NCI-H524 (cell line): ENCODE measurements at places on chromosomes 13 and 19.
A peak's percentile ranks its signal among the peaks of the same experiment; 100 is the strongest.

- no peak for DNase-seq
Measured at GRCh38 chr19:10621966-10622365, 3.4 kb upstream of the SLC44A2 start.

GRCh38 chr19:45774765-45775164 is 5.7 kb upstream of the SIX5 start:
- DNase-seq: no peak

GRCh38 chr13:109427148-109427547 is 359.2 kb downstream of the IRS2 start:
- no peak for DNase-seq

- DNase-seq: no peak
Measured at GRCh38 chr13:30829833-30830637, 76.0 kb upstream of the MEDAG start.

- no peak for DNase-seq
Measured at GRCh38 chr19:11806354-11807098, 7.5 kb upstream of the ZNF440 start.

DNA sequence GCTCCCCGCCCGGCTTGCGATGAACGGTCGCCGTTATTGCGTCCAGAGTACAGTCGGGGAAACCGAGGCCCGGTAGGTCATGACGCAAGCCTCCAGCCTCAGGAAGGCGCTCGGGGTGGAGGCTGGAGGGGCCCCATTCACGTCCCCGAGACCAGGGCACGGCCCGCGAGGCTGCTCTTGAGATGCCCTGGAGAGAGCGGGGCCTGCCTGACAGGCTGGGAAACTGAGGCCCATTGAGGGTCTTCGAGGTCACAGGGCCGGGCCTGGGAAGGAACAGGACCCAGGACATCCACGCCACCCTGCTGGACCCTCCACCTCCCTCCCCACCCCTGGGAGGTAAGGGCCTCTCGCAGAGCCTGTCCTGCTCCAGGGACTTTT is 367 bp downstream of the NDUFS7 start:
- DNase-seq: no peak

GRCh38 chr13:100273552-100273951 is 184.7 kb downstream of the PCCA start:
- no peak for DNase-seq

DNA sequence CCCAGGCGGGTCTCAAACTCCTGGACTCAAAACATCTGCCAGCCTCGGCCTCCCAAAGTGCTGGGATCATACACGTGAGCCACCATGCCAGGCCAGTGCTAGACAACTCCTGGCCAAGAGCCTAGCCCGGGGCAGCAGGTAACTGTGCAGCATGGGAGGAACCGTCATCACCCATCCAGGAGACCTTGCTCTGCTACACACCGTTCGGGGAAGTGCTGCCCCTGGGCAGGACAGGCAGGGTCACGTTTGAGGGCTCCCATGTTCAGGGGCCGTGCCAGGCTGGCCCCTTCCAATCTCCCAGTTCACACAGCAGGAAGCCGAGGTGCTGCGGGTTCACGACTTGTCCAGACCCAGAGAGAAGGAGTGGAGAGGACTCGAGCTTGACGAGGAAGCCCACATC is 35.1 kb downstream of the NAXD start:
- no peak for DNase-seq

GRCh38 chr13:49821216-49822009 is 28.9 kb upstream of the KPNA3 start:
- no peak for DNase-seq

DNA sequence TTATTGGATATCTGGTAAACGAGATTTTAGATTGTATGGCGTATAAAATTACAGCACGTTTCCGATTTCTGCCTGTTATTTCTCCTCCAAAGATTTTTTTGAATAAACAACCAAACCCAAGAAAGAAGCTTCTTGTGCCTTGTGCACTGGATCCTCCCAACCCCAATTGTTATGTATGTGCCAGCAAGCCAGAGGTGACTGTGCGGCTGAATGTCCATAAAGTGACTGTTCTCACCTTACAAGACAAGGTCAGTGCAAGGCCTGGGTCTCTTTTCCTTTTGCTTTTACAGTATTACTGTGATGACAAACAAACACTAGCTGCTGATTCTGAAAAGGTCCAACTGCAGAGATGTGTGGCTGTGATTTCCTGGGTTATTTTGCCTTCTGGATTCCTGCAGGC is 22.9 kb upstream of the WTIP start:
- no peak for DNase-seq

- peak; percentile 27 for DNase-seq
Measured at GRCh38 chr13:101149735-101150384, 266.4 kb downstream of the NALCN start.

DNA sequence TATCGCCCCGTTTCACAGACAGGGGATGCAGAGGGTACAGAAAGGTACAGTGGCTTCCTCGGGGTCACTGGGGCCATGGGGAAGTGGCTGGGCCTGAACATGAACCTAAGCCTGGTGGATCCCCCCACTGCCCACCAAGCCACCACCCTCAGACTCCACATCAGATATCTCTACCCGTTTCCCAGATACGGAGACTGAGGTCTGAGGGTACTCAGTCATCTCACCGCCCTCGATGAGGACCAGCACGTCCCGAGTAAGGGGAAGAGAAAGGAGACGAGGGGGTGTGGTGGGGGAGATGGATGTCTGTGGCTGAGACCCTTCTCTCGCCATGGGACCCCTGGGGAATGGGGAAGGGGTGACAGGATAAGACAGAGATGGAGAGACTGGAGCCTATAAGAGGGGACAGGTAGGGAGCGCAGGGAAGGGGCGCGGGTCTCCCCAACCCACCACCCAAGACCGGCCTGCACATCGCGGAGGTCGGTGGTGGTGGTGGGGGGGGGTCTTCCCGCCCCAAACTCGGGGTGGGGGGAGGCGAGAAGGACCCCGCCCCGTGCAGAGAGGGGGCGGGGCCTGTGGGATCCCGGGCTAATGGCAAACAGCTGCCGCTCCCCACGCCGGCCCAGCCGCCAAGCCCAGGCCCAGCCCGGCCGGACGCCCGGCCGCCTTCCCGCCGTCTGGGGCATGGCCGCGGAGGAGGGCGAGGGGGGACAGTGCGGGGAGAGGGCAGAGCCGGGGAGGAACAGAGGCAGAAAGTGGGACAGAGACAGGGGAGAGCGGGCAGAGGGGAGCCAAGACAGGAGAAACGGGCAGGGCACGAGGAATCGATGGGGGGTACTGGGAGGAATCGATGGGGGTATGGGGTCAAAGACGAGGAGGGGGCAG is 698 bp downstream of the KANK2 start:
- peak; percentile 8 for DNase-seq

DNA sequence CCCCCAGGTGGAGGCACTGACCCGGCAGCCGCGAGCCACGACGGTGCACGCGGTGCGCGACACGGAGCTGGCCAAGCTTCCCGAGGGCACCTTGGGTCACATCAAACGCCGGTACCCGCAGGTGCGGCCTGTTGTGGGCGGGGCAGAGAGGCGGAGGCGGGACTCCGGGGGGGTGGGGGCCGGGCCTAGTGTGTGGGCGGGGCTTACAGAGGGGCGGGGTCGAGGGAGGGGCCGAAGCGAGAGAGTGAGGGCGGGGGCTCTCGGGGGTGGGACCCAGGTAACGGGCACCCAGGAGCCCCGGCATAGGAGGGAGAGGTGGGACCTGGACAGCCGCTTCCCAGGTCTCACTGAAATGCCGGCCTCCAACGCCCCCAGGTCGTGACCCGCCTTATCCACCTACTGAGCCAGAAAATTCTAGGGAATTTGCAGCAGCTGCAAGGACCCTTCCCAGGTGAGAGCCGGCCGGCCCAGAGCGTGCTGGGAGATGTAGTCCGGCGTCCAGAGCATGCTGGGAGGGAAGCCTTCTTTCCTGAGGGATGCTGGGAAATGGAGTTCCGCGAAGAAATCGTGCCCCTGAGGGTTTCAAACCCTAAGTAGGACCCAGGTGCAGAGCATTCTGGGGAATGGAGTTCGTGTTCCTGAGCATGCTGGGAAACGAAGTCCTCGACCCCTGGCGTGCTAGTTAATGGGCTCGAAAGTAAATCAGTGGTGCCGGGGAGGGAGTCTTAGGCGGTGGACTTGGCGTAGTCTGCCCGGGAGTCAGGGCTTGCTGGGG is 15.7 kb downstream of the PNPLA6 start:
- peak; percentile 86 for DNase-seq

GRCh38 chr13:59856281-59856810 is 307.4 kb downstream of the DIAPH3 start:
- no peak for DNase-seq

DNA sequence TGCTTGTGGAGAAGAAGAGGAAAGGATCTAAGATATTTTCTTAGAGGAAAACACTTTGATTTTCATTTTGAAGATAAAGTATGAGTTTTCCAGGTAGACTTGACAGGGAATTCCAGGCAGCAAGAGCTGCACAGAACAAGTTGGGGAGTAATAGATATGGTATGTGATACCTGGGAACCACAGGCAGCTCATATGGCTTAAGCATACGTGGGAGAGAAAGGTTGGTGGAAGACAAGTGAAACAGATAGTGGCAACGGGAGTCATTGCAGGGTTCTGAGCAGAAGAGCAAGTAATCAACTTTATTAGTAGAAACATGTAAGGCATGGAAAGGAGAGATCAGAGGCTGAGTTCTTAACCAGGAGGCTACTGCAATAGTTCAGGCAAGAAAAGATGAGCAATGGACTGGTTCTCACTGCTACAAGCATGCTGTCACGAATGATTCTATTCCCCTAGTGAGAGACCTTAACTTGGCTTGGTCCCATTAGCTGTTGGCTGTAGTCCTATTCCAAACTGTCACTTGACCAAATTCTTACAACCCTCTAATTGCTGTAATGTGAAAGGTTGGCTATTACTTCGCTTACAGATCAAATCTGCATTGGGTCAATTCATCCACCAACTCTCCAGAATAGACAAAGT is 217.9 kb downstream of the VWA8 start:
- DNase-seq: no peak

- no peak for DNase-seq
Measured at GRCh38 chr13:28251466-28251865, 113.1 kb downstream of the PAN3 start.

GRCh38 chr19:19657397-19657783 is 6.1 kb downstream of the ATP13A1 start:
- DNase-seq: peak; percentile 79

DNA sequence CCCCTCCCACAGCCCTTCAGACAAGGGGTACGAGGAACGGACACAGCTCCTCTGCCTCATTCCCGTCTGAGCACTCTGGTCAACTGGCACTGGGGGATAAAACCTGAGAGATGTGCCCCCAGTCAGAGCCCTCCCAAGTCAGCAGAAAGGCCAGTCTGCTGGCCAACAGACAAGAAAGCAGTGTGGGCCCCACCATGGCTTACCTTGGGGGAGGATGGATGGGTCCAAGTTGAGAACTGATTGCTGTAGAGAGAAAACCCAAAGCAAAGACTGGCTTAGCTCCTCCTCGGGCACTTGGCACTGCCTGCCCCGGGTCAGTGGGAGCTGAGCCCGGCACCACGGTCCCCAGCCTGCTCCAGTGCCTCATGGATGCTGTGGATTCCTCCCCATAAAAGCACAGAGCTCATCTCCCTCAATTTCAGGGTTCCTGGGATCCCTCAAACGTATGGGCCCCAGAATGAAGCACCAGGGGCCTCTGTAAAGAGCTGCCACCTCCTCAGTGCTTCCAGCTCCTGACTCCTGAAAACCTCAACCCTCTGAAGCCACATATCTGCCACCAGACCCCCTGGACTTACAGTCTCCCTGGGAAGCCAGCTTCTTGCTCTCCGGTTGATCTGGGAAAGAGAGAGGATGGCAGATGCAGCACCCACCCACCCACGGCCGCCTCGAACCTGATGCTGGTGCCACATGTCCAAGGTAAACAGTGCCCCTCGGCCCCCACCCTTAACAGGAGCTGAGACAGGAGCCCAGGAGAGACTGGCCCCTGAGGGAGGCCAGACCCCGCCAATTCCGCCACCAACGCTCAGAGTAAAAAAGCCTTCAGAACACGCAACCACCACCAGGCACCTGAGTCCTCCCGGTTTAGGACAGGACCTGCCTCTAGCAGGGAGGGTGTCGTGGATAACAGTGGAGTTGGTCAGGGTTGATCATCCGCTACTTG is 3.3 kb downstream of the KHSRP start:
- DNase-seq: no peak

DNA sequence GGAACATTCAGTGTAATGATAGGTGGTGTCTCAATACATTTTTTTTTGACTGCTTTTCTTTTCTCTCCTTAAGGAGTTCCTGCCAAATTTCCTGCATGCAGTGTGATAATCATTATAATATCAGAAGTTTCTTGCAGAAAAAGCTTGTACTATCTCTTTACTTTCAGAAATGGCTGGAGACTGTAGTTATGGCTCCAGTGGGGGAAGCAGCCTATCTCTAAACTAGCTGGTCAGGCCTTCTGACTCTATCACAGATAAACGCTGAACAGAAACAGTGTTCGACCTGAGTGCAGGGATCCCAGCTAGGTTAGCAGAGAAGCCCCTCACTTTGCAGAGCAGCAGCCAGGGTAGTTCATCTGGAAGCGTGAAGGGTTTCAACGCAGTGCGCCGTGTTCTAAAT is 1.9 kb downstream of the CCNE1 start:
- no peak for DNase-seq
